ENCODE measurements at places on chromosomes 5 and 9. TPM values are rescaled to one million over a fixed set of nuclear protein-coding genes. Genes with fewer than 3 reads are reported as not detected.

Gene DMRT3
- total RNA-seq, result not detected

Gene CLTB
- 137 TPM for total RNA-seq

Gene ADAMTS6
- total RNA-seq, result 51.0 TPM

Gene SUB1
- 104 TPM for total RNA-seq

Gene CDH12
- total RNA-seq, result not detected

Gene TXNDC15
- 304 TPM for total RNA-seq

Gene IGFBPL1
- not detected for total RNA-seq

Gene MYO10
- total RNA-seq, result 73.8 TPM

Gene ECSCR
- 12.6 TPM for total RNA-seq

Gene PTGES2
- total RNA-seq, result 112 TPM

Gene DDX4
- total RNA-seq, result not detected

Gene FOXD4L4
- total RNA-seq, result 0.08 TPM

Gene CDH9
- not detected for total RNA-seq
